Iris pigment epithelial cell (primary cell): ENCODE measurements at places on chromosomes 16 and 17.

- DNase-seq, result no peak
Measured at GRCh38 chr16:71364133-71364681, 5.7 kb downstream of the CALB2 start.

DNA sequence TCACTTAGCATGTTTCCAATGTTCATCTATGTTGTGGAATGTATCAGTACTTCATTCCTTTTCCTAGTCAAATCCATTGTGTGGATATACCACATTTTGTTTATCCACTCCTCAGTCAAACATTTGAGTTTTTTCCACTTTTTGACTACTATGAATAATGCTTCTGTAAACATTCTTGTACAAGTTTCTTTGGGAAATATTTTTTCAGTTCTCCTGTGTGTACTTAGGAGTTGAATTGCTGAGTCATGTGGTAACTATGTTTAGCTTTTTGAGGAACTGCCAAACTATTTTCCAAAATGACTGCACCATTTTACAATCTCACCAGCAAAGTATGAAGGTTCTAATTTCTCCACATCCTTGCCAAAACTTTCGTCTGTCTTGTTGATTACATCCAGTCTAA, 223.7 kb upstream of the AXIN2 start:
- peak; percentile 96 for DNase-seq

DNA sequence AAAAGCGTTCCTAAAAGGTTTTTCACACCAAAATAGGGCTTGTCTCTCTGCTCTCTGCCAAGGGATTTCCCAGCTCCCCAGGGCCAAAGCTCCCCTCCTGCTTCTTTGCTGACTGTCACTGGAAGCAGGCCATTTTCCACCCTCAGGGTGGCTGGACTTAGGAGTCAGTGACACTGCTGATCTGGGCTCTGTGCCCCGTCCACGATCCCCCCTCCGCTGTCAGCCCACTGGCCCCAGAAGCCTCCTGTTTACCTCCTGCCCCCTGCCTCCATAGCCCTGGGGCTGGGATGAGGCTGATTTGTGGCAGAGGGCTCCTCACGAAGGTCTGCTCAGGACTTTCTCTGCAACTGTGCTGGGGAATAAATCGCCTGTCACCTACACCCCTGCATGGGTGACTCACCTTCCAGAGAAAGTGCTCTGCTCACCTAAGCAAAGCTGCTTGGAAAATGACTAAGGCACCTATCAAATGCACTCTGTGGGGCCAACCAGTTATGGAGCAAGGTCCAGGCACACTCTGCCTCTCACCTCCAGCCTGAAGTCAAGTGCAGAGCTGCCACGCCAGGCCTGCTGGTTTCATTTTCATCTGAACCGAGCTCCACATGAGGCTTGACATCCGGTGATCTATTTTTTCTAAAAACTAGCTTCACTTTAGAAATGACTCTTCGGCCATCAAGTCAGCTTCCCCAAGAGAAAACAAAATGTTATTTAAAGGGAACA, 4.9 kb downstream of the MAP3K14 start:
- DNase-seq, result peak; percentile 55

DNA sequence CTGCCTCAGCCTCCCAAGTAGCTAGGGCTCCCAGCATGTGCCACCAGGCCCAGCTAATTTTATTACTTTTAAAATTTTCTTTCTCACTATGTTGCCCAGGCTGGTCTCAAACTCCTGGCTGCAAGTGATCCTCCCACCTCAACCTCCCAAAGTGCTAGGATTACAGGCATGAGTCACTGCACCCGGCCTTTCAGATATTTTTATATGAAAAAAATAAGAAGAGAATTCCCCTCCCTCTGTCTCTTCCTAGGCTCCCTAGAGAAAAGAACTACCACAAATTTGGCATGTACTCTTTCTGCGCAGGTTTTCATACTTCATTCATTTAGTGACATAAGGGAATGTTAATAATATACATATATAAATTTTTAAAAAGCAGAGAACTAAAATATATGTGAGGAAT, 21.7 kb upstream of the SMURF2 start:
- DNase-seq, result no peak

DNA sequence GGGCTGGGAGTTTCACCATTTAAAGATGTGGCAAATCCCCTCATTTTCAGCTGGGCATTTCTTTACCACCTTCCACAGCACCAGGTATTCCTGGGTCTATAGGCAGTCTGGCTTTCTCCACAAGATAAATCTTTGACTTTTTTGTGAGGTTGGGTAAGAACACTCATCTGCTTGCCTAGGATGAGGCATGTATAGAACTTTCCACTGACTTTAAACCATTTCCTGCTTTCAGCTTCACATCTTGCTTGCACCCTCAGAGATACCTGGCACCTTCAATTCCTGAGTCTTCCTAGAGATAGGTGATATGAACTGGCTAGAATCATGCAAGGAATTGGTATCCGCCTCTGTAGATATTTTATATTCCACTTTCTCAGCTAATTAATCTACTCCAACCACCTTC, 27.9 kb downstream of the SMURF2 start:
- no peak for DNase-seq

DNA sequence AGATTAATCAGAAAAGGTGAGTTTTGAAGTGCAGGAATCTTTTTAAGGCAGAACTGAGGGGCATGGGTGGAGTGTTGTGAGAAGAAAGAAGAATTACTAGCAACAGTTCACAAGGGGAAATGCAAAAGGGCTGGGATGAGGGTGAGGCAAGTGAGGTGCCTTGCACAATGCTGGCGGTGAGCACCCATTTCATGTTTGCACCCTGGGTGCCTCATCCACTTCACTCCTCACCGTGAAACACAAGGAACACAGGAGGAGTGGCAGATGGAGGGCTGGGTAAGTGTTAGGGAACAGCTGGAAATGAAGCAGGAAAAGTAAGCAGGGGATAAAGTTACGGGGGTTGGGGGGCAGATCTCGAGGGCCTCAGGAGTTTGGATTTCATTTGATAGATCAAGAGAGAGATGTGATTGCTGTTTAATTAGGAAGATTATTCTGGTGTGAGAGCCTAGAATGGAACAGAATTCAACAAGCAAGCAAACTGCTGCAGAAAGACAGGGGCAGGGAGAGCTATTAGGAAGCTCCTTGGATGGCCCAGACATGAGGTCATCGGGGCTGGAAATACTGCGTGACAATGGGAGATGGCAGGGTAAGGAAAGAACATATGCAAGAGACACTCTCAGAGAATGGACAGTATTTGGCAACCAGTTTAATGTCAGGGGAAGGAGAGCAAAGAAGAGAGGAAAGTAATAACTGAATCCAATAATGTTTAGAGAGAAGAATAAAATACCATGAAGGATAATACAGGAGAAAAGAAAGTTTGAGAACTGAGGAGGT, 8.3 kb upstream of the HEATR6 start:
- DNase-seq, result peak; percentile 57

DNA sequence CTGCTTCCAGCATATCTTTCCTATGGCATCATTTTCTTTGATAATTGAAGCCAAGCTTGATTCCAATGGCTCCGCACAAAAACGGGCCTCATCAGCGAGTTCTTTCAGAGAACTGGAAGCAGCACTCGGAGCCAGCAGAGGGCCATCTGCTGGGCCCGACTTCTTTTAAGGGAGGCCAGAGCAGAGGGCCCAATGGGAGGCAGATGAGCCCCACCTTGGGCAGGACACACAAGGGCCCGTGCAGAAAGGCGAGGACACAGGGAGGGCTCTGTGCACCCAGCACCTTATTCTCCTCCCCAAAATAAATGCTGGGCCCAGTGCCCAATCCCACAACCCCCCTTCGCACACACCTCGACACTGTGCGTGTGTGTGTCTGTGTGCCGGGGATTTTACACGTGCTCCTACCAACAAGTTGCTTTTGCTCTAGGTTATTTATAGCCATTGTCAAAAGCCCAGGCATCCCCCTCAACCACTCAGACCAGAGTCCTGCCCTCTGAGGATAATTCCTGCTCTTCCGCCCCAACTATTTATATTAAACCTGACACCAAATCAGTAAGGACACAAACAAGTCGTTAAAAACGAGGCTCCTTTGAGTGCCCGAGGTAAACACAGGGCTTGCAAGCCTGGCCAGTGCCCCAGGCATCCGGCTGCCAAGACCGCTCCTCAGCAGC, 6.8 kb downstream of the AXIN2 start:
- no peak for DNase-seq

DNA sequence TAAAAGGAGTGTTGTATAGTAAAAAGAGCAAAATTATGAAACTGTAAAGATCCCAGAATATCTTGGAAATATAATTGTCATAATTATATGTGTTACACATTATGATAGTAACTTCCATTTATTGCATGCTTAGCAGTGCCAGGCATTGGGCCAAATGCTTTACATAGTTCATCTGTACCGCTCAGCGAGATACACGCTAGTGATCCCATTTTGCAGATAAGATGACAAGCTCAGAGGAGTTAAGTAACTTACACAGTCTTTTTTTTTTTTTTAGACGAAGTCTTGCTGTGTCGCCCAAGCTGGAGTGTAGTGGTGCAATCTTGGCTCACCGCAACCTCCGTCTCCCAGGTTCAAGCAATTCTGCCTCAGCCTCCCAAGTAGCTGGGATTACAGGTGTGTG, 6.8 kb upstream of the EZH1 start:
- peak; percentile 52 for DNase-seq

- DNase-seq, result peak; percentile 7
Measured at GRCh38 chr16:50627419-50627818, 53.7 kb downstream of the SNX20 start.

DNA sequence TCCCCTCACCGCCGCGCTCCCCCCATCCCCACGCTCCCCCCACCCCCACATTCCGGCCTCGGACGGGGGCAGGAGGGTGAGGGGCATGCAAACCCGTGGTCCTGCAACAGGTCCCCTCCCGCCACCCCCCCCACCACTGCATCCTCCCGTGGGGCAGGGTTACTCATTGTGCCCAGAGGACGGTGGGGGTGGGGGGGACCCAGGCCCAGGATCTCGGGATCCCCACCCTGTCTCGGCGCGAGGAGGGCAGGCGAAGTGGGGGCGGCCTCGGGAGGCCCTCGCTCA, 8.5 kb downstream of the SLC22A31 start:
- DNase-seq, result no peak

GRCh38 chr17:55652825-55653224, 69.8 kb downstream of the TMEM100 start:
- DNase-seq, result no peak

GRCh38 chr17:64781014-64781756, 119.1 kb upstream of the SMURF2 start:
- peak; percentile 53 for DNase-seq

GRCh38 chr17:11980813-11981212, 16.5 kb downstream of the ZNF18 start:
- DNase-seq, result peak; percentile 13

DNA sequence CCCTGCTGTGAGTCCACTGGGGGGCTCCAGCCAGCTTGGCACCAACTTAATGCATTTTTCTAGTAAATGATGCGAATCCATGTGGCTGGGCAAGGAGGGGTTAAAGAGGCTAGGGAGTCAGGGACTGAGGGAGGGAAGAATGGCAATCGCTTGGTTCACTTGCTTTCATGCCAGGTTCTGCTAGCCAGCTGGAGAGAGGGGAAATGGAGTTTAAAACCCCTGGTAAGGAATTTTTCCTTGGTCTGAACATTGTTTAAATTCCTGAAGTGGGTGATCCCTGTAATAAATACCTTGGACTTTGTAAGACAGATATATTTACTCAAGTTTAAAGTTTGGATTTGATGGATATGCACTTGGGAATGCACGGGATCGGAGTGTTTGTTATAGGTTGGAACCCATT, 22.8 kb downstream of the ANKFN1 start:
- no peak for DNase-seq
